DMS153 (cell line): ENCODE measurements at places on chromosomes 12 and 14.

- DNase-seq = no peak
Observed at GRCh38 chr12:51346581-51346980, at the start of gene CELA1. TSS of gene CELA1 (minus strand) at chr12:51346679. CDS start at chr12:51346638, 41 bp downstream.

DNA sequence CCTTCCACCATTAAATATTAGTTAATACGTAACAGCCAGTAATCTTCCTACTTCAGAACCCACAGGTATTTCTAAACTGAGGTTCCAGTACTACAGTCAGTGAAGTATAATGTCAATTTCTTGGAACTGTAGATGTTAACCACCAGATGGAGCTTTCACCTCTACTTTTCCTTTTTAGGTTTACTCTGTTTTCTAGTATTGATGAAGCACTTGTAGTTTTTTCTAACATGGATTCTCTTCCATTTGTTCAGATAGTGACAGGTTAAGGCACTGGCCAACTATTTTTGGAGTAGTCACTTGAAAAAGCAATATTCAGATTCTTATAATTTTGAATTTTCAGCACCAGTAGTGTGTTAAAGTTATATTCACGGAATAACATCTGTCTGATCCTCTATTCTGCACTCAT, 4.6 kb upstream of the SEC23A start:
- no peak for DNase-seq

DNA sequence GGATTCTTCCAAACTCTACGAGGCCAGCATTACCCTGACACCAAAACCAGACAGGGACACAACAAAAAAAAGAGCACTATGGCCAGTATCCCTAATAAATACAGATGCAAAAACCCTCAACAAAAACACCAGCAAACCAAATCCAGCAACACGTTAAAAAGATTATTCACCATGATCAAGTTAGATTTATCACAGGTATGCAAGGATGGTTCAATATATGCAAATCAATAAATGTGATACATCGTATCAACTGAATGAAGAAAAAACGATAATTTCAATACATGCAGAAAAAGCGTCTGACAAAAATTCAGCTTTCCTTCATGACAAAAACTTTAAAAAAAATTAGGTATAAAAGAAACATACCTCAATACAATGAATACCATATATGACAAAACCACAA, 99.9 kb downstream of the CEP83 start:
- DNase-seq = no peak

DNA sequence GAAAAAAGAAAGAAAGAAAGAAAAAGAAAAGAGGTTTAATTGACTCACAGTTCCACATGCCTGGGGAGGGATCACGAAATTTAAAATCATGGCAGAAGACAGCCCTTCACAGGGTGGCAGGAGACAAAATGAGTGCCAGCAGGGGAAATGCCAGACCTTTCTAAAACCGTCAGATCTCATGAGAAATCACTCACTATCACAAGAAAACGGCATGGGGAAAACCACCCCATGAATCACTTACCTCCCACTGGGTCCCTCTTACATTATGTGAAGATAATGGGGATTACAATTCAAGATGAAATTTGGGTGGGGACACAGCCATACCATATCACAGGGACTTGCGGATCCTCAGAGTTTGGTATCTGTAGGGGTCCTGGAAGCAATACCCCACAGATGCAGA, 16.3 kb upstream of the EGLN3 start:
- DNase-seq = no peak

DNA sequence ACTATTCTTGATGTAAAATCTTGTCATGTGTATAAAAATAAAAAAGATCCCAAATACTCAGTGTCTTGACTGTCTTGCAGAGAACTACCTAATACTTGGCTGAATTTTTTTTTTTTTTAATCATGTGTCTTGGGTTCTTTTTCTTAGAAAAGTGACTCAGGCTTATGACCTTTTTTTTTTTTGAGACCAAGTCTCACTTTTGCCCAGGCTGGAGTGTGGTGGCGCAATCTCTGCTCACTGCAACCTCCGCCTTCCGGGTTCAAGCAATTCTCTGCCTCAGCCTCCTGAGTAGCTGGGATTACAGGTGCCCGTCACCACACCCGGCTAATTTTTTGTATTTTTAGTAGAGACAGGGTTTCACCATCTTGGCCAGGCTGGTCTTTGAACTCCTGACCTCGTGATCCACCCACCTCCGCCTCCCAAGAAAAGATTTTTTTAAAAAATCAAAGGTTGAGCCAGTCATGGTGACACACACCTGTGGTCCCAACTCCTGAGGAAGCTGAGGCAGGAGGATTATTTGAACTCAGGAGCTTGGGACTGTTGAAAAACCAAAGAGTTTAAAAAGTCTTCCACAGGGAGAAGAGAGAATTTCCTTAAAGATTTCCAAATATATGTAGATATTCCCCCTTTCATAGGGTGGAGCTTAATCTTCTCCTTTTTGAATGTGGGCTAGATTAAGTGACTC, 17.7 kb upstream of the TDG start:
- DNase-seq = no peak

- no peak for DNase-seq
Observed at GRCh38 chr14:91129261-91129660, 15.4 kb downstream of the DGLUCY start.

DNA sequence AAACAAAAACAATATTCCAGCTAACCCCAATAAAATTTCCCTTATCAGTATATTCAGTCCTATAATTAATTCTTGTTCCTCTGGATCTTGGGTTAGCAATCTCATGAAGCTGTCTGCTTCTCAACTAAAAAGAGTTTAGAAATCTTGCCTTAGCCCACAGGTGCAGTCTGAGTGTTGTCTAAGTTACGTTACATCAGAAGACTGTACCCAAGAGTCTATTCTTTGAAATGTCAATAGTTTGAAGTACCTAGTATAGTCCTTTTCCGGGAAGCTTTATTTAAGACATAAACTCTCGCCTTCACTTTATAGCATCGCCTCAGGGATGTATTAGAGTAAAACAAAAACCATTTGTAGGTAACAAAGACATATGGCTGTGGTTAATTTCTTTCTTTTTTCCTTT, 465.1 kb downstream of the FUT8 start:
- DNase-seq = no peak

DNA sequence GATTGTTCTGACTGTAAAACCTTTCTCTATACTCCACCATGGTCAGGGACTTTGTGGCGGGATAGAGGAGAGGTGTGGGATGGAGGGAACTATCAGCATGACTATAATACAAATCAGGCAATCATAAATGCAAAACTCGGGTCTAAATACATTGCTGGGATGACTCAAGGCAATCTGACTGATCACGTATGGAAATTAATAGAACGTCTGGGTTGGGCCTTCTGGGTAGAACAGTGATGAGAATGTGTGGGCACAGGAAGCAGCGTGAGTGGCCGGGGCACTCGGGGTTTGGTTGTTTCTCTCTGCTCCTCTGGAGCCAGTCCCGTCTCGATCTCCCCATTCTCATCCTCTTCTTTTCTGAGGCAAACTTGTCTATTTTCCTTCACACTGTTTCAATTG, 485.8 kb downstream of the VRK1 start:
- no peak for DNase-seq

DNA sequence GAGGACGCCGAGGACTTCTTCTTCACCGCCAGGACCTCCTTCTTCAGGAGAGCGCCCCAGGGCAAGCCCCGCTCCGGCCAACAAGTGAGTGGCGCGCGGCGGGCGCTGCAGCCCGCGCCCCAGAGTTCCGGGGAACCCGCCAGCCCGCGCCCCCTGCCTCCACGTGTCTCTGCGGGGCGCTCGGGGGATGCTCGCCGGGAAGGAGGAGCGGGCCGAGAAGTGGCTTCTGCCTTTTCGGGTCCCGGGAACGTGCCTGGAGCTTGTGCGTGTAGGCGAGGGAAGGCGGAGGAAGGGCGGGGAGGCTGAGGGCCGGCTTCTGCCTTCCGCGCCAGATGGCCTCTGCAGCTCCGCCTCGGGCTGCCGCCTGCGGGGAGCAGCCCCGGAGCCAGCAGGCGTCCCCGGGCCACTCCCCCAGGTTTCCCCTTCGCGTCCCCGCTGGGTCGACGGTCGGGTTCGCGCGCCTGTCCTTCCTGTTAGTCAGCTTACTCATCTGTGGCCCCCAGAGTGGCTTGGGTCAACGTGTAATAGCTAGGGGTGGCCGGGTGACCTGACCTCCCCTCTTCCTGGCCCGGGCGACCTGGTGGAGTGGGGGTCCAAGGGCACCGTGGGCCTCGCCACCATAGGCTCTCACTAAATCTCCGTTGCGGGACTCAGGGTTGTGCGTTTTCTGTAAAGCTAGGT, 505 bp downstream of the RASSF3 start:
- peak; percentile 22 for DNase-seq

DNA sequence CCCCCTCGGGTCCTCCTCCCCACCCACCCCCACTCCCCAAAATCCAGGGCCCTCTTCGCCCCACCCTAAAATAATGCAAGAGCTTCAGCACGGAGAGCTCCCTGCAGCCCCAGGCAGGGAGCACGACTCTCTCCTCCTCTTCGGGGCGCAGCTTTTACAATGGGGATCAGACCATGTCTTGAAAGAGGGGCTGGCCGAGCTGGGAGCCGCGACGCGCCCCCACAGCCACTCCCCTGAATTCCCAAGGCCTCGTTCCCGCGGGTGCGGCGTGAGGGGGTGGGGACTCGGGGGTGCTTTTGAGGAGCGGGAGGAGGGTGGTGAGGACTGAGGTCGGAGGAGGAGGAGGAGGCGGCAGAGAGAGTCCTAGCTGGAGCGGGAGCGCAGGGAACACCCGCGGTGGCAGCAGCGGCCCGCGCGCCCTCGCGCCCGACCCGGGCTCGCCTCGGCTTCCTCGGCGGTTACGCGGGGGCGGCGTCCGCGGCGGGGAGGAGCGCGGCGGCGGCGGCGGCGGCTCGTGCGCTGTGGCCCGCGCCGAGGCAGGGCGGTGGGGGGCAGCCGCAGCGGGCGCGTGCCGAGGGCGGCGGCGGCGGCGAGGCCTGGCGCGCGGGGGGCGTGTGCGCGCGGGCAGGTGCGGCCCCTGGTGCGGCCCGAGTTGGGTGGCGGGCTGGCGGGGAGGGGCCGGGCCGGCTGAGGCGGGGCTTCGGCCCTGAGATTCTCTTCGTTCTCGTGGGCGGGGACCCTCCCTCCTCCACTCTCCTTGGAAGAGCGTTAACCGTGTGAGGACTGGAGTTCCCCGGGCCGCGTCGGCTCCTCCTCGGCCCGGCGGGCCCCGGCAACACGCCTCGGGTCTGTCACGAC, at the start of gene ANKS1B:
ANKS1B (minus strand) TSS at position 666 of the 858 bp plus-strand sequence. CDS start 699 bp downstream, outside the sequence.
- DNase-seq = no peak

GRCh38 chr12:59890896-59891579, 295.2 kb downstream of the SLC16A7 start:
- DNase-seq = no peak

DNA sequence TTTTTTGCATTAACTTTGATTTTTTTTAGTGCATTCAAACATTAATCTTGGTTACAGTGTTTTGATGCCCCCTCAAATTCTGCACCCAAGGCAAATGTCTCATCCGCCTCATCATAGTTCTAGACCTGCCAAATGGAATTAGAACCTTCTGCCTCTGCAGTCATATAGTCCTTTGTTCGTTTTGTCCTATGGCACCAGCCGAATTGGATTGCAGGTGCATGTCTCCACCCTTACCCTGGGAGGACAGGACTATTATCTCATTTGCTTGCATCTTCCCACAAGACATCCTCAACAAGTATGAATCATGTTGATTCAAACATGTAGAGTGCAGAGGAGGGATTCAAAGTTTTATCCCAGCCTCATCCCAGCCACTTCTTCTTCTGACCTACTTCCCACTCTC, 579.1 kb downstream of the VRK1 start:
- DNase-seq = no peak

DNA sequence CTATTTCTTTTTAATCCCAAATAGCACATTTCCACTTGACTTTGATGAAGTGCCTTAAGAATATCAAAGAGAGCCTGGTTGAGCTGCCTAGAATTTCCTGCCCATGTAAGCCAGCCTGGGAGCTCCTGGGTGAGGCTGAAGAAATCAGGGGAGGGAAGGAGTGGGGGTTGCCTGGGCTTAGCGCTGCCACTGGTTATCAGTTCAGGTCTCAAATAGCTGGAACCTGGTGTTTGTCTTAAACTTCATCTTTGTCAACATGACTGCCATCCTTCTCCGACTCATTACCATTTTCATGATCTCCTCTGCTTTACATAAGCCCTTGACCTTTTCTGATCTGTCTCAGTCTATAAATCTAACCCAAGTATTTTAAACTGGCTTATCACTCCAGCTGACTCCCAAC, 151.5 kb downstream of the TTC8 start:
- DNase-seq = no peak
